ENCODE measurements at places on chromosomes 2 and 18.

- DNase-seq: no peak
Measured at GRCh38 chr2:24659862-24660261, 133.3 kb downstream of the PTRHD1 start.

GRCh38 chr2:231671270-231672050, 36.9 kb upstream of the PTMA start:
- no peak for DNase-seq

DNA sequence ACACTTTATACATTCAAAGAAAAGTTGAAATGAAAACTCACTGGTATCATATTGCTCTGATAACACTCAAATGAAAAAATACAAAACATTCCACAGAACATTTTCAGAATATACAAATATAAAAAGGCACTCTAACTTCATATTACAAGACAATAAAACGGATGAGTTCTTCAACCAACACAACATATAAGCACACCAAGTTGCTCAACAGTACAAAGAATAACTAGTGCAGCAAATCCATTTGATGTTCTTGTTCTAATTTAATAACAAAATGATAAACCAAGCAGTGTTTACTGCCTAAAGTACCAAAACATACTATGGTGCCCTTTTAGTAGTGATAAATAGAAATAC, 60.8 kb upstream of the PGAP1 start:
- no peak for DNase-seq

DNA sequence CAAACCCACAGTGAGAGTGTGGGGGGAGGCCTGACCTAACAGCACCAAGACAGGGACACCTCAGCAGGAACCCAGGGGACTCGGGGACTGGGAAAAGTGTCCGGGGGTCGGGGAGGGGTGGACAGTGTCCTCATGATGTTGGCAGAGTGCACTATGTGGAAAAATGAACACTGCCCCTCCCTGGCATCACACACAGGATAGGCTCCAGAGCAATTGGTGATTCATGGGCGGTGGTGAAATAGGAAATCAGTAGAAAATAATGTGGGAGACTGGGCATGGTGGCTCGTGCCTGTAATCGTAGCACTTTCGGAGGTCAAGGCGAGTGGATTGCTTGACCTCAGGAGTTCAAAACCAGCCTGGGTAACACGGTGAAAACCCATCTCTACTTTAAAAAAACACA, 3.6 kb upstream of the ANO7 start:
- DNase-seq: no peak

DNA sequence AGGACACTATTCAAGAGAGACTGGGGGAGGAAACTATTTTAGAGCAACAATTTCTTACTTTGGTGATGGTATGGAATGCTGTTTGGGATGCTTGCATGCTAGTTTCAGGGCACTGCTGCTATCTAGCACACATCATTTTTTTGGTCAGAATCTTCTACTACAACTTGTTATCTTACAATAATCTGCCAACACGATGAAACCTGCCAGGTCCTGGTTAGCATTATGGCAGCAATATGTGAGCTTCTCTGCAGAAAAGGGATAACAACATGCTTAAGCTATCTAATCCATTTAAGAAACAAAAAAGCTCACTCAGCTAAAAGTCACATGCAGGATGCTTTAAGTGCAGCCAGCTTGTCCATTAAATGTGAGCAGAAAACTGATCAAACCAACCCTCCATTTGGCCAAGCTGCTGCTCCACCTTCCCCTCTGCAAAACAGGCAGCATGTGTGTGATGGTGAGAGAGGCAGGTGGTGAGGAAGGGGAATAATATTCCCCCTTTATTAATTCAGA, 30.1 kb downstream of the GAREM2 start:
- DNase-seq: no peak

DNA sequence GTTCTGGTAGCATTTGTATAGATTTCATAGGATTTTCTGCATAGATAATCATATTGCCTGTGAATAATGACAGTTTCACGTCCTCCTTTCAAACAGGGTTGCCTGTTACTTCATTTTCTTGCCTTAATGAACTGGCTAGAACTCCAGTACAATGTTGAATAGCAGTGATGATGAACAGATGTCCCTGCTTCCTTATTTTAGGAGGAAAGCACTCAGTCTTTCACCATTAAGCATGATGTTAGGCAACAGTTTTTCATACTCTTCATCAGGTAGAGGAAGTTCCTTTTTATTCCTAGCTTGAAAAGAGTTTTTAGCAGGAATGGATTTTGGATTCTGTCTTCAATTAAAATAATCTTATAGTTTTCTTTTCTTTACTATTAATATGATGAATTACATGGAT, 39.7 kb downstream of the C2orf76 start:
- no peak for DNase-seq

DNA sequence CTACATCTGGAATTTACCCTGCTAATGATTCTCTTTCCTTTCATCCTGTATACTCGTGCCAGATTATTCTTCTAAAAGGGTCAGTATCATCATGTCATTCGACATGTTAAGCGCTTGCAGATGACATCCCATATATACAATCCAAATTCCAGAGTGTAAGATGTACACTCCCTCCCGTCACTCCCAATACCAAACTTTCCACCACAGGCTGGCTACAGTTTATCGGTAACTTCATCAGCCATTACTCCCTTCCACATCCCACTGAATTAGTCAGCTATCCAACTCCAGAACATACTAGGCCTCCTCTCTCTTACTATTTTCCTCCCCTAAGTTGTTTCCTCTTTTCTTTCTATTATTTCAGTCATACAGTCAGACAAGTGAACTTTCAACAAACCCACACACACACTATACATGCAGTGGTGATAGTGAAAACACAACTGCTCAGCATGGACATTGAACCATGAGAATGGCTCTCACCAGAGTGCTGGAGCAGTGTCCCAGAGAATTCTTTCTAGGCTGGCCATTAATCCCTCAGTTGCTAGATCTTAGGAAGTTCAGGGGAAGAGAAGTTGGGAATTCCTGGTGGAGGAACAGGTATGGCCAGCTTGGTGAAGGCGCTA, 10.6 kb upstream of the NMI start:
- DNase-seq: no peak

DNA sequence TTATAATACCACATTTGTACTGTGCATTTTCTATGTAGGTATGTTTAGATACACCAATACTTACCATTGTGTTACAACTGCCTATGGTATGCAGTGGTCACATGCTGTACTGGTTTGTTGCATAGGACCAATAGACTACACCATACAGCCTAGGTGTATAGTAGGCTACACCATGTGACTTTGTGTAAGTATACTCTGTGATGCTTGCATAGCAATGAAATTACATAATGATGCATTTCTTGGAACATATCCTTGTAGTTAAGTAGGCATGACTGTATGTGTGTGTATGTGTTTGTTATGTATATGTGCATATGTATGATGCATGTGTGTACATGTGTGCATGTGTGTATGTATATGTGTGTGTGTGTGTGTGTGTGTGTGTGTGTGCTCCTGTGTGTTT, 157.6 kb downstream of the TDRD15 start:
- DNase-seq: no peak

DNA sequence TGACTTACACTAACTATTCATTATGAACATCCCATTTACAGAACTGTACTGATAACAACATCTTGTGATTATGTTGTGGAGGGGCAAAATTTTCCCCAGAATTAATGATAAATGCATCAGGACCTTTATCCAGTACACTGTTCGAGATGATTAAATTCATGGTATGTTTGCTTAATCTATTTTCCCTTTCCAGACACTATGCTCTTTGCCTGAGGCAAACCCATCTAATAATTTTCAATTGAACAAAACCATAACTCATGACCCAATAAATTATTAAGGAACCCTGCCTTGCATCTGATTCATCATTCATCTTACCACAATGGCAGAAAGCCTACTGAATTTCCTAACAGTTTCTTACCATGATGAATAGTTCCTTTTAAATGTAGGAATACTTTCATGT, 385.0 kb downstream of the DSEL start:
- DNase-seq: no peak

- no peak for DNase-seq
Measured at GRCh38 chr18:37435996-37436395, 129.6 kb downstream of the CELF4 start.

- peak; percentile 71 for DNase-seq
Measured at GRCh38 chr2:96267159-96267971, 1.3 kb downstream of the CIAO1 start.

DNA sequence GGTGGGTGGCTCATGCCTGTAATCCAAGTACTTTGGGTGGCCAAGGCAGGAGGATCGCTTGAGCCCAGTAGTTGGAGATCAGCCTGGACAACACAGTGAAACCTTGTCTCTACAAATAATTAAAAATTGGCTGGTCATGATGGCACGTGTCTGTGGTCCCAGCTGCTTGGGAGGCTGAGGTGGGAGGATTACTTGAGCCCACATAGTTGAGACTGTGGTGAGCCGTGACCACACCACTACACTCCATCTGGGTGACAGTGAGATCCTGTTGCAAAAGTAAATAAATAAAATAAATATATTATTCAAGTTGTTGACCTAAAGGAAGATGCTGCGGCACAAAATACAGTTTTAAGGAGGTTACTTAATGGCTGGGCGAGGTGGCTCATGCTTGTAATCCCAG, 72.7 kb downstream of the LAMA3 start:
- DNase-seq: no peak

GRCh38 chr2:137190411-137191195, 425.3 kb downstream of the THSD7B start:
- DNase-seq: no peak

- DNase-seq: no peak
Measured at GRCh38 chr2:212727751-212728150, 189.1 kb upstream of the ERBB4 start.

DNA sequence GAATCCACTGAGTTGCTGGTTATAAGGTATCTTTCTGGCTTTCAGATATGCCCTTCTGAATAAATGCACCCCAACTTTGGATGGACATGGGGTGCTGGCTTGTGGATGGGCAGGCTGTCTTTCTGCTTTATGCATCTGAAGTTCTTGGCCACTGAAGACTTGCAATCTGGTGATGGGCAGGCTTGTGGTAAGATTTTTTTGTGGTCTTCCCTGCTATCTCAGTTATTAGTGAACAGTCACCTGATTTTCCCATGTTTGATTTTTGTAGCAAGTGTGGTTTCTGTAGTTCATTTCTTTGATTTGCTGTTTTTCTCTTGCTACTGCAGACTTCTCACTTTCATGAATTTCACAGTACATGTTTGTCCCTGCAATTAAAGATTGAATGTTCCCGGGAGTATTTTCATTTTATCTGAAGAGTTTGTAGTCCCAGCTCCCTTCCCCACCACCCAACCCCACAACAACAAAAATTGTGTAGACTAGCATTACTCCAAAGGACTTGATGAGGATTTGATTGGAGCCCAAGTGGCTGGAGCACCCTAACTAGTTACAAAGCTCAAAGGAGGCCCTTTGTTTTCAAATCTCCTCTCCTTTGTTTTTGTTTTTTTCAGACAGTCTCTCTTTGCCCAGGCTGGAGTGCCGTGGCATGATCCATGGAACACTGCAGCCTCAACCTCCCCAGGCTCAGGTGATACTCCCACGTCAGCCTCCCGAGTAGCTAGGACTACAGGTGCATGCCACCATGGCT, 63.6 kb upstream of the MGAT5 start:
- DNase-seq: no peak

GRCh38 chr18:76263046-76264005, 231.7 kb downstream of the ZNF516 start:
- DNase-seq: no peak

- no peak for DNase-seq
Measured at GRCh38 chr2:71505086-71505769, 51.9 kb downstream of the DYSF start.

- DNase-seq: no peak
Measured at GRCh38 chr2:24906466-24906865, 13.6 kb downstream of the ADCY3 start.

DNA sequence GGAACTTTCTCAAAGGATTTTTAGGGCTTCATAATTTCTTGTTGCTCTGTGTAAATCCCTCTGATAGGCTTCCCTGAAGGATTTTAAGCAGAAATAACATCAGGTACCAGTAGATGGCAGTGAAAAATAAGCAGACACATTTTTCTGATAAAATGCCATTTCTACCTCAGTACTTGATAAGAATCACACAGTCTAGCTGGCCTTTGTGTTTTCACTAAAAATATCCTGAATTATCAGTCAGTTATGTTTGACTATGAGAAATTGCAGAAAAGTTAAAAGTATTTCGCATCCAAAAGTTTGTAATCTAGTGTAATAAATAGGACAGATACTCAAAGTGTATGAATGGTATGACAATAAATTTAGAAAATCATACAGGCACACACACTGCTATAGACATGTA, 68.7 kb downstream of the DNAJC10 start:
- no peak for DNase-seq
